Stimulated activated CD4-positive, alpha-beta T cell treated with anti-CD3 and anti-CD28 coated beads, TNF-alpha, amount 100 ng/mL, for 48 hours (primary cell): ENCODE measurements at places on chromosomes 6 and 20.

GRCh38 chr6:97186416-97186999, 96.5 kb downstream of the MMS22L start:
- peak; percentile 58 for DNase-seq

- no peak for DNase-seq
Measured at GRCh38 chr6:112526594-112526993, 179.5 kb downstream of the RFPL4B start.

DNA sequence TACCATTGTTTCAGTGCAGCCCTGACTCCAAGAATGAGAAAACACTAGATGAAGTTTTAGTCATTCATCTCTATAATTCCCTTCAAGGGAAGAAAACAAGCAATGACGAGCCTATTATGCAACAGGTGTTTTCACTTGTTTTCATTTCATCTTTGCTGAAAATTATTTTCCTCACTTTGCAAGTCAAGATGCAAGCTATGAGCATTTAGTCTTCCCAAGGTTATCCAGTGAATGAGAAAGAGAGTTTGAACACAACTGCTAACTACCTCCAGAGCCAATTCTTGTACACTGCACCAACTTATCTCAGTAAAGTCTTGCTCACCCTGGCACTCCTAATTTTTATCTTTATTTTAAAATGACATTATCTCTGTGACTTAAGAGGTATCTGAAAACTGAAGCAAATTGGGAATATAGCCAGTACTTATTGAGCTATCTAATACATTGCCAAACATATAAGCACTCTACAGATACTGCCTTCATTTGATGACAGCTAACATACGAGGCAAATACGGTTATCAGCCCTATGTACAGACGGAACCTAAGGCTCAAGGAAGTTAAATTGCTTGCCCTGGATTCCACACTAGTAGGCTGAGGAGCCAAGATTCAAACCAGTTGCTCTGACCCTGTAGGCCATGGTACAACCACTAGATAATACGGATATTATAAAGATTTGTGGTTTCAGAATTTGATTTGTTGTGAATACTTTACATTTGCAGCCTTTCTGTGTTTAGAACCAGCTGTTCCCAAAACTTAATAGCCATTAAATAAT, 36.8 kb downstream of the MOXD1 start:
- DNase-seq, result no peak

DNA sequence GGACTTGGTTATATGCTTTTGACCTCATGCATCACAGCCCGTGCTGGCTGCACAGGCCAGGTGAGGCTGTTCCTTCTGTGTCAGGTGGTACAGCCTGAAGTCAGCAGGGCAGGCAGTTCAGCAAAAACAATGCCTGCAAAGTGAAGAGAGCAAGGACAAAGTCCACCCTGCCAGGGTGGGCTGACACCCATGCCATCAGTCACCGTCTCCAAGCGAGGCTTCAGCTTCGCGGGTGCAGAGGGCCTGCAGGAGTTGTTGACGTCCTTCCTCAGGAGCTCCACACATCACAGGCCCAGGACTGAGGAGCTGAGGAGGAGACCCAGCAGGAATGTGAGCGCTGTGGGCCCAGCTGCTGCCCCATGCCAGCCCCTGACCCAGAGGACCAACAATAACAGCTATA, 111.3 kb downstream of the SASH1 start:
- DNase-seq, result no peak

DNA sequence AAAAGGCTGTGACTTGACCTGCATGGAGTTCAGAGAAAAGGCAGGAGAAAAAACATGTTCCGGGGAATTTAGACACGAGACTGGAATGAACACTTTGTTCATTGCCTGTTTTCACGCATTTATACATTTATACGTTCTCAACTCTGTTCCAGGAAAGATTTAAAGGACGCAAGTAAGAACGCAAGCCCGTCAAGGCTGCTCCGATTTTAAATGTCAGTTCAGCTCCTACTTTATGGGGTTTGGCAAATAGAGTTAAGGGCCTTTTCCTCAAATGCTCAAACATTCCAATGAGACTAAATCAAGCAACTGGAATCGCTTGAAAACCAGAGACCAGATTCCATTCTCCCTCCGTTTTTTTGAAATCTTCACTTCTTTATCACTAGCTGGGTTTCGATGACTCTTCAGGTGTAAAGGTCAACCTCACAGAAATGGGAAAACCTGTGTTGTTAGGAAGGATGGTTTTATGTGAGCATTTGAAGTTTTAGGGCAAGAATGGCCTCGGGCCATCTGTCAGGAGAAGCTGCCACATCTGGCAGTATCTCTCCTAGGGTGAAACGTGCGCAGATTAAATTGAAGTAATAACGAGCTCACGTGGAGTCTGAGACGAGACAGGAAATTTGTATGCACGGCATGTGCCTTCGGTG, 24.9 kb downstream of the TTLL2 start:
- no peak for DNase-seq

DNA sequence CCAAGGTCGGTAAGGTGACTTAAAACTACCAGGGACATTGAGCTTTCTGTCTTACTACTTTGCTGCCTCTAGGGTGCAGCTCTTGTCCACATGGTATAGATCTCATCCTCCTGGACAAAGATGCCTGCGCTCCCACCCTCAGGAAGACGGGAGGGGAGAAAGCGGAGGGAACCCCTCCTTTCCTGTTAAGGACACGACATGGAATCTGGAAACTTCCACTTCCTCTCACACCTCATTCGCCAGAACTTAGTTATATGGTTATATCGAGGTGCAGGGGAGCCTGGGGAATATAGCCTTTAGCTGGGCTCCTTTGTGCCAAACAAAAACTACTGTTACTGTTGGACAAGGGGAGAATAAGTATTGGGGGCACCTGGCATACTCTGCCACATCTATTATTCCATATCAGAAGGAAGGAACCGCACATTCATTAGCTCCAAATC, 224.3 kb upstream of the TSHZ2 start:
- DNase-seq, result no peak

DNA sequence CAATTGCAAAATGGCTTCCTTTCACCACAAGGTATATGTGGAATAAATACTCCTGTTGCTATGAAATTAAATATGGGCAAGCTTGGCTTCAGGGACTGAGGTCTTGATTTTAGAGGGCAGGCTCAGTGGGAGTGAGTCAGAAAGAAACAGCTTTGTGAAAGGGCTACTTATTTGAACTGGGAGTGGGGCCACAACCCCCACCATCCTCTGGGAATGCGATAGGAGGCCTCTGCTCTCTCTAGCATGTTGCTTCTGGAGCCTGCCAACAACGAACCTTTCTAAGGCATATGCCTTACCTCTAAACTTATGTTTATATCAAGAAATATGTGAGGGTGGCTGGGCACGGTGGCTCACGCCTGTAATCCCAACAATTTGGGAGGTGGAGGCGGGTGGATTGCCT, 149.7 kb downstream of the LRRC1 start:
- no peak for DNase-seq

DNA sequence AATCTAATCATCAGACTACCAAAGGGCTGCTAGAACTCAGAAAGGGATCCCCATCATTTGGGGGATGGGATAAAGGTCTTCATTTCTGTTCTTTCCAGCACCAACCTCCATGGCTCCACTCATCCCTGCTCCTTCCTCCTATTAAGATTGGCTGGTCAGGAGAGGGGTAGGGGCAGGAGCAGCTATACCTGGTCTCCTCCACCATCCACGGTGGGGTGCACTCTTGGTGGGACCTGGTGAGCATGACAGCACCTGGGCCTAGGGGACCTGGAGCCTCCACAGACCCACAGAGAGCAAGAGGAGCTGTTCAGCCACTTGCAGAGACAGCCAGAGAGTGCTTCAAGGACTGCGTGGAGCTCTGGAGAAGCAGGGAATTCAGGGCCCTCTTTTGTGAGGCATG, 6.1 kb upstream of the ULBP2 start:
- DNase-seq, result no peak

- DNase-seq, result no peak
Measured at GRCh38 chr6:13523826-13524622, 36.6 kb upstream of the GFOD1 start.

- no peak for DNase-seq
Measured at GRCh38 chr6:70839286-70840266, 117.3 kb downstream of the B3GAT2 start.

DNA sequence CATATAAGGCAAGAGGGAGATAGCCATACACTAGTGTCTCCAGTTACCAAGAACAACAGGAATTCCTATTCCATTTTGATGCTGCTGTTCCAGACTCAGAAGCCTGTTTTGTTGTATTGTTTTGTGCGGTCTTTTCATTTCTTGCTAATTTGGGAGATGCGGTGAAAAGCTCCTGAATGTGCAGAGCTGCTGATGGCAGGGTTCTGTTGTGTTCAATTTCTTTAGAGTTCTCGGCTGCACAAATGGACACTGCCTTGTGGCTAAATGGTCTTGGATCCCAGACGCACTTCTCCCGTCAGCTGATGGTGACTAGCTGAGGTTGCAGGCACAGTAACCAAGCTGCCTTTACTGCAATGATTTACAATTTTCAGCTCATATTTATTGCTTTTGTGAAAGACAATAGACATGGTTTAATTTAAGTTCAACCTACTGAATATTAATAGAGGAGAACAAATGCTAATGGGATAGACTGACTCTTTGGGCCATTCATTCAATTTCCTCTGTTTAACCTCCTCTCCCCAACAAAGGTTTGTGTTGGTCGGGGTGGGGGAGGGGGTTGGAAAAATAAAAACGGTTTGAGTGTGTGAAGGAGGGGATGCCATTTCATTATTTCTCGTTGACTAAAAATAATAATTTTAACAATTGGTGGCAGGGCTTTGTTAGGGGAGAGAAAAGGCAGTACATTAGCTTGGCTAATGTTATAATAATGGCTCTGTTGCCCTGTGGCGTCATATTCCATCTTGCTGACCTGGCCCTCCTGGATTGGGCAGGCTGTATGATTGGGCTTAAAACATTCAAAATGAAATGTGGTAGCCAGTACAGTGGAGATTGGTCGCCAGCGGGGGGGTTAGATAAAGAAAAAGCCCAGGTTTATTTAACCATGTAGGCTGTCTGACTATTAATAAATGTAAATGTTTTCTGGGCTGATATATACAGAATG, 159.5 kb downstream of the JARID2 start:
- DNase-seq, result no peak

GRCh38 chr6:74671558-74672025, 534.3 kb downstream of the COL12A1 start:
- no peak for DNase-seq

DNA sequence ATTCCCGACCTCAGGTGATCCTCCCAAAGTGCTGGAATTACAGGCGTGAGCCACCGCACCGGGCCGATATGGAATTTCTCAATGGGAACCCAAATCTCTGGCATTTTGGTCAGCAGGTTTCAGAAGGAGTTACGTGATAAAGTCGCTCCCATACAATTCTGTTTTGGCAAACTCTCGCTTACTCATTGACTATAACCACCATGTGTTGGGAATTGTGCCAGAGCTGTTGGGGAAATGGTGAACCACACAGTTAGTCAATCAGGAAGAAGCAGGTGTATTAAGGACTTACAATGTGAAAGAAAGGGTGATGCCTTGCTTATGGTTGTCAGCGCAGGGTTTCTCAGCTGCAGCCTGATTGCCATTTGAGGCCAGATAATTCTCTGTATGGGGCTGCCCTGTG, 410.5 kb downstream of the QKI start:
- no peak for DNase-seq

DNA sequence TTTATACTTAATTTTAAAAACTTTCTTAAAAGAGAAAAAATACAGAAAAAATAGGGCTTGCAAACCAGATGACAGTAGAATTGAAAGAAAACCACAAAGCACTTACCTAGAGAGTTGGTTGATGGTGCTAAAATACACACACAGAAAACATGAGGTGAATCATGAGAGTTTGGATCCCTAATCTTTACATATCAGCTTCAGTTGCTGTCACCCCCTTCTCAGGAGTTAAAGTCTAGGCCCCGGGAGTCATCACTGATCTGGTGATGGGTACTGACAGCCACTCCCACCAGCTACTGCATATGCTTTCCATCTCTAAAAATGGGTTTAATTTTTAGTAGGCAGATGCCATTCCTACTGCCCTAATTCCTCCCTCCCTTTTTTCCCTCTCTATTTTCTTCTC, 16.7 kb downstream of the TSBP1 start:
- no peak for DNase-seq

GRCh38 chr6:95866732-95867131, 149.0 kb upstream of the FUT9 start:
- DNase-seq, result no peak

GRCh38 chr6:15523679-15524630, 138.9 kb downstream of the DTNBP1 start:
- no peak for DNase-seq

GRCh38 chr20:54305421-54305820, 97.5 kb downstream of the PFDN4 start:
- DNase-seq, result no peak

DNA sequence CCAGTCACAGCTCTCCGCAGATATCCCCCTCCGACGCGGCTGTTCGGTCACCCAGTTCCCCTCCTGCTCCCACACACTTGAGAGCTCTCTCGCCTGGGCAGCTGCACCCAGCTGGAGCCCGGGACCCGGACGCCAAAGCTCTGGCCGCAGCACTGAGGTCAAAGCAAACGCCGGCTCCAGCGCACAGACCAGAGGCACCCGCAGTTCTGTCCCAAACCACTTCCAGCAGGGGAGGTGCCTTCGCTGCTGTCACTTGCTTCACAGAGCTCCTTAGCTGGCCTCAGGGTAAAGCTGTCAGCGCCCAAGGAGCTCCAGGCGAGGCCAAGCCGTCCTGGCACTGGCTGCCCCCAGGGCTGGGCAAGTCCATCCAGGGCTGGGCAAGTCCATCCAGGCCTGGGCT, 27.9 kb downstream of the SLC2A4RG start:
- no peak for DNase-seq

DNA sequence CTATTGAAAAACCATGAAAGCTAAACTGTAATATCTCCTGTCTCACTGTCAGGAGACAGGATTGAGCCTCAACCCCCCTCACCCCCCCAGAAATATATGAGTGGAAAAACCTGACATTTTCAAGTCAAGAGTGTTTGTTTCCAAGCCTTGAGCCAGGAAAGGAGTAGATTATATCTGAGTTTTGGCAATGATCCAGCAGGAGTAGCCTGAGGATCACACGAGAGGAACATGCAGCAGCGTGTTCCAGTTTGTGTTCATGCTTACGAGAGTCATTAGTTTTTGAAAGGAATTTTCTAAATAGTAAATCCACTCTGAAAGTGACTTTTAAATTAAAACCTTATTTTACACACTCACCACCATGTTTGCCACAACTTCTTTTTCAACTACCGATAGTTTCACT, 15.8 kb downstream of the IL22RA2 start:
- DNase-seq, result no peak

DNA sequence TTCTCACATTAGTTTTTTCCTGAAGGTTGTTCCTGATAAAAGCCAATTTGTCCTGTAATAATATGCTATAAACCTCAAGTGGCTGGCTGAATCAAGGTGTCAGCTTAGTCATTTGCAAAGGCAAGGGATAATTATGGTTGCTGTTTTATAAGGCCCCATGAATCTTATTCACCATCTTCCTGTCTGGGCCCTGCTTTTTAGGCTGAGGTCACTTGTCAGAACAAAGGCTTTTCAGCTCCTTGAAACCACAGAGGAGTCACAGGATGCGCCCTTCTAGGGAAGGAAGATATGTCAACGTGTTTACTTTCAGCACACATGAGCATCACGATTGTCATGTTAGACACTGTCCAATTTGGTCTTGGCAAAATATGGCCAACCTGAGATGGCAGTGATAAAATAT, 64.8 kb upstream of the NAA20 start:
- DNase-seq, result no peak

GRCh38 chr20:41927655-41928054, 309.5 kb upstream of the CHD6 start:
- no peak for DNase-seq

GRCh38 chr6:111588366-111588765, 17.3 kb downstream of the TRAF3IP2 start:
- no peak for DNase-seq

- DNase-seq, result no peak
Measured at GRCh38 chr20:58751979-58752378, 59.4 kb downstream of the NPEPL1 start.

- DNase-seq, result no peak
Measured at GRCh38 chr6:156167016-156167624, 610.1 kb upstream of the ARID1B start.
